ENCODE measurements at places on chromosomes 7 and 10. TPM values are rescaled to one million over a fixed set of nuclear protein-coding genes. Genes with fewer than 3 reads are reported as not detected.

Gene FEZF1
- not detected for total RNA-seq

Gene MYOZ1
- total RNA-seq, result not detected

Gene HOXA13
- 1.7 TPM for total RNA-seq

Gene MMD2
- not detected for total RNA-seq

Gene PNLIPRP1
- total RNA-seq, result not detected

Gene GPR15LG
- total RNA-seq, result not detected

Gene PPP1R17
- total RNA-seq, result not detected

Gene TMEM273
- total RNA-seq, result not detected

Gene WDR11
- total RNA-seq, result 21.4 TPM

Gene IFIT2
- total RNA-seq, result 1.9 TPM

Gene GRM8
- not detected for total RNA-seq

Gene CALML5
- total RNA-seq, result not detected

Gene CHAT
- not detected for total RNA-seq

Gene PLXDC2
- total RNA-seq, result 0.03 TPM

Gene CNPY1
- not detected for total RNA-seq
